K562 (cell line): ENCODE measurements at places on chromosomes 3 and 15. TPM values are rescaled to one million over a fixed set of nuclear protein-coding genes. Genes with fewer than 3 reads are reported as not detected.

- no peak for DNase-seq
These were observed 372.1 kb downstream of the MAGI1 start for GRCh38 chr3:65666448-65667091.

The GNAT1 gene
- not detected in 2 replicates for total RNA-seq

The PLCL2 gene
- total RNA-seq, result 0.18 and 0.20 TPM in 2 replicates

DNA sequence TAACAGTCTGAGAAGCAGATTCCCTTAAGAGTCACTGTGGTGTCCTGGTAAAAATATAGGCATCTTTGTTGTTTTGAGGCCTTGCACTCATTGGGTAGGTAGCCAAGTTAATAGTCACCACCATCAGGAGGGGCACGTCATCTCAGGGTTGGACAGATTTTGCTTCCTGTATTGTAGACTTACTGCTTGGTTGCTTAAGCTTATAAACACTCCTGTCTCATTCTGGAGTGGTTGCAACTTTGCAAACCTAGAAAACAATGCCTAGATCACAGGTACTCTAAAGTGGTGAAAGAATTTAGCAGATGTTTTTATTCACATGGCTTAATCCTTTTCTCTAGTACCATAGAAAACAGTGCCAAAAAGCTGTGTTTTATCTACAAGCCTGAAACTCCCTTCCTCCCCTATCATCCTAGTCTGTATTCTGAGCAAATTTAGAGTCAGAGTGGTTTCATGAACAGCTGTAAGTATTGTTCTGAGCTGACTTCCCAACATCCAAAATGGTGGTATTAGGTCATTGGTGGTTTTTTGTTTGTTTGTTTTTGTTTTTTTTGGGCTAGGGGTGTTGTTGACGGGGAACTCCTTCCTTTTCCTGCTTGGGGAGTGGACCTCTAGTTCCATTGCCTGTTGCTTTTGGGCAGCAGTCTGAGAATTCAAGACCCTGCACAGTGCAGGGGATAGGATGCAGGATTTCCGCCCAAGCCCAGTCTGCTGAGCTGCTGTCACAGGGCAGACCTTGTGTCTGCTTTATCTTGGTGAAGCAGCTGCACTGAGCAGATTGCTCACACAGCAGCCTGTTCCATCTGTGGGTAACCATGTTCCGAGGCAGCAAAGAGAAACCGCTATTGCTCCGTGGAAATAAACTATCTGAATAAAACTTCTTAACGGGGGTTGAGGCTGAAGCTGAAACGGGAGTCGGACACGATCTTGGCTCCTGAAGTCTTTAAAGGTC, 202.0 kb downstream of the AKAP13 start:
- peak; percentile 53 for DNase-seq

The PFN2 gene
- 0.49 and 0.86 TPM in 2 replicates for total RNA-seq

DNA sequence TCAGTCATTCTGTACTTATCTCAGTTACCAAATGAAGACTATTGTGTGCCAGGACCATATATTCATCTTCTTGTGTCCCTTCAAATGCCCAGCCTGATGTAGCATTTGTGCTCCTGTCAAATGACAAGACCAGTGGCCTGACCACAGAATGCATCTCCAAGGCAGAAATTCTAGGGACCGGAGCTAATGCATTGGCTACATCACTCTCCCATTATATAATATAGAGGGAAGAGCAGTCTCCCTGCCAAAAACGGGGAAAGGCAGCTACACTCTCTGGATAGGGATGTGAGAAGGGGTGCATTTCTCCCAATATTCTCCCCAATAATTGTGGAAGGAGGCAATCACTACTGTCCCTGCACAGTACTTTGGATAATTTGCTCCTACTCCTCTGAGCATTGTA, 312.0 kb downstream of the EPHB1 start:
- no peak for DNase-seq

GRCh38 chr3:30720586-30721313, 114.3 kb downstream of the TGFBR2 start:
- no peak for DNase-seq

- DNase-seq, result no peak
These were observed 47.4 kb upstream of the P3H2 start for GRCh38 chr3:190167936-190168680.

The SENP8 gene
- total RNA-seq, result 2.4 and 2.8 TPM in 2 replicates

DNA sequence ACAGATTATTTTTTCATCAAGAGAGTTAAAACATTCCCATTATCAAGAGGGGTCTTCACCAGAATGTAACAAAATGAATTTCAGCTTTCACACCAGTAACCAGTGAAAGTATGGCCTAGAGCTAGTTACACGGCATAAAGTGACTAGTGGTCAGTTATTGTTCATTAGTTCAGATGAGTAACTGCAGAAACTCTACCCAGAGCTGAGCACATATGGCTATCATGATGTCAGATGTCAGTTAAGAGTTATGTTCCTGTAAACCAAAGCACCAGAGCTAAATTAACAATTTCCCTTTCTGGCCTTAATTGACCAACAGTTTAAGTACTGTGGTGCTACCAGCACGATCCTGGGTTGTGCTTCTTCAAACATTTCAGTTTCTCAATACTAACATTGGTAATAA, 6.6 kb upstream of the MRPS25 start:
- DNase-seq, result no peak

DNA sequence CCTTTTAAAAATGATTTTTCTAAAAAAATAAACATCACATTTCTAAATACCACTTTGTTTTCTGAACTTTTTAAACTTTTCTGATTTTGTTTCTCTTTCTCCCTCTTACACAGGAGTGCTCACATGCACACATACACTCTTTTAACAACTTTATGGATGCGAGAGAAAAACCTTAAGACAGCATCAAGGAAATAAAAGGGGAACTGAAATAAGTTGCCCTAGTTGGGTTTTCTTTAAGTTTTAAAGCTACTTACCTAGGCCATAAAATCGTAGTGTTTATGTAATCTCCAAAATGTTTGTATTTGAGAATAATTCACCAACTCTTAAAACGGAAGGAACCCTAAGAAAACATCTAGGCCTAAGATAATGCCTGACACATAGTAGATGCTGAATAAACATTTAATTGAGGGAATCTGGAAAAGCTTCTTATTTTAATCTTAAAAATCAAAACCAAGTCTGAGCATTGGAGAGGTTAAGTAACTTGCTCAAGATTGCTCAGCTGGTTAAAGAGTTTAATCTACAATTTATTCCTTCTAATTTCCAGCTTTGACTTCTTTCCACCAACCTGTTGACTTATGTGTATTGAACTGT, 1.2 kb upstream of the BBX start:
- DNase-seq, result no peak

DNA sequence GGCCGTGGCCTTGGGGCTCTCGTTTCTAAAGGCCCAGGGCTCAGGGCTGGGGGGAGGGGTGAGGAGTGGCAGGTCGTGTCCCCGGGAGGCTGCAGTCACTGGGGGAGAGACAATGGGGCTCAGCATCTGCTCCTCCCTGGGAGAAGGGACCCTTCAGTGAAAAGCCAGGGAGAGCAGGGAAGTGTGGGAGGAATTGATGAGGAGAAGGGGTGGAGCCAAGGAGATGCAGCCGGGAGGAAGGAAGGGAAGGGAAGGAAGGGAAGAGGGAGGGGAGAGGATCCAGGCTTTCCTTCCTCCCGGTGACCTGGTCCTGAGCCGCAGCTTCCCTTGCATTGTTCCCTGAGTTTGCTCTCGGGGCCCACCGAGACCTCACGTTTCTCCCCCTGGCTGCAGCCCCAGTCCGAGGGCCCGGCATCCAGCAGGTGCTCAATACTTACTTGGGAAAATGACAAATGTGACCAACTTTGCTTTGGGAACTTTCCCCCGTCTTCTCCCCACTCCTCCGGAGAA, 1.4 kb upstream of the ZNF710 start:
- DNase-seq, result no peak

The CMTM8 gene
- total RNA-seq, result not detected in 2 replicates

DNA sequence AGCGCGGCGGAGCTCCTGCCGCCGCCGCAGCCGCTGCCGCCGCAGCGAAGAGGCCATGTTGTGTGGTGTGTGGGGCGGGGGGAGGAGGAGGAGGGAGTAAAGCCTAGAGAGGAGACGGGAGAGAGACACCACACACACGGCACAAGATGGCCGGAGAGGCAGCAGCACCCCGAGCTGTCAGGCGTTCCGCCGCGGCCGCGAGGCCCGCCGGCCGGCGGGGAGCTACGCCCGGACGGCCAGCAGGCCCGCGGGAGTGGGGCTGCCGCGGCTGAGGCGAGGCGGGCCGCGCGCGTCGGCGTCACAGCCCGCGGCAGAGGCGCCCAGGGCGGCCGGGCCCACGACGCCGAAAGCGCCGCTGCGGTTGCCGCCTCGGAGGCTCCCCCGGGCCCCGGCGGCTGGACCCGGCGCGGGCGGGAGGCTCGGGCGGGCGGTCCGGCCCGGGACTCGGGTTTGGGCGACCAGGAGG, 17.4 kb upstream of the CHD2 start:
- DNase-seq, result no peak

DNA sequence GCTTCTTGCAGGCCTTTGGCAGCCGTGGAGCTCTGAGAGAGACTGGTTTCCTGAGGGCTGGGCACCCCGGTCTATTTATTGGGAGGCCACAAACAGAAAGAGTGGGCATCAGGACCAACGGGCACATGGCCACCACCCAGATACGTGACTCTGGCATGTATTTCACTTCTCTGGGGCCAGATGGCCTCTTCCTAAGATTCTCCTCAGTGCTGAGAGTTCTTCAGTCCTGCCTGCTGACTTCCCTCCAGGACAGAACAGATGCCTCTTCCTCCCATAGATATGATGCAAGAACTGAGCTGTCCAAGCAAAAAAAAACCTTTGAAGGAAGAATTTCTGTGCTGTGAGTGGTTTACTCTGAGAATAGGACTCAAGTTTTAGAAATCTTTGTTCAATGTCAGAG, 107.7 kb downstream of the IGF2BP2 start:
- no peak for DNase-seq

GRCh38 chr15:36579792-36580431, 486 bp downstream of the CDIN1 start:
- DNase-seq, result no peak

DNA sequence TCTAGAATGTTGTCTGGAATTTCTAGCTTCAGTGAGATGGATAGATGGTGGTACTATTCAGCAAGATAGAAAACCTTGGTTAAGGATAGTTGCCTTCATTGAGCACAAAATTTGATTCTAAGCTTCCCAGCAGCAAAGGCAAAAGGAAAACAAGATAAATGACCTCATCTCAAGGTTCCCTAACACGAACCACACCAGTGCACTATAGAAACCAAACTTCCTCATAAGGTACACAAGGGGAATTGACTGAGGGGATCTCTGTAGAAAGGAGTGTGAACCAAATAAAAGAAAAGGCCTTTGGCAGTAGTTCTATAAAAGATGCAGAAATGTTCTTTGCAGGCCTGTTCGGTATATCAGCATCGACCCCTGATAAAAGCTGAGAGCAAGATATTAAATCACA, 288.9 kb downstream of the SHQ1 start:
- no peak for DNase-seq

DNA sequence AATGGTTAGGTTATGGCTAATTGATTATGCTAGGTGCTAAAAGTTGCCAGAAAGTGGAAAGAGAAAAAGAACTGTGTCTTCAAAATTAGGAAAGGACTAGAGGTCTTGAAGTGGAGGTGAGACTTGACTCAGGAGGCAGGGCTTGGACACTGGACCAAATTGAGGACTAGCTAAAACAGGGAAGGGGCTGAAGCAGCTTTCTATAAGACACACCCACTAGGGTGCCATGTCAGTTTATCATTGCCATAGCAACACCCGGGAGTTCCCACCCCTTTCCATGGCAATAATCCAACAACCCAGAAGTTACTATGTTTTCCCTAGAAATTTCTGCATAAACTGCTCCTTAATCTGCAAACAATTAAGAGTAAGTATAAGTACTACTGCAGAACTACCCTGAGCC, 42.9 kb upstream of the MITF start:
- no peak for DNase-seq

The SH2D7 gene
- total RNA-seq, result not detected in 2 replicates

GRCh38 chr3:98388147-98388546, 2.3 kb upstream of the OR5K3 start:
- no peak for DNase-seq

DNA sequence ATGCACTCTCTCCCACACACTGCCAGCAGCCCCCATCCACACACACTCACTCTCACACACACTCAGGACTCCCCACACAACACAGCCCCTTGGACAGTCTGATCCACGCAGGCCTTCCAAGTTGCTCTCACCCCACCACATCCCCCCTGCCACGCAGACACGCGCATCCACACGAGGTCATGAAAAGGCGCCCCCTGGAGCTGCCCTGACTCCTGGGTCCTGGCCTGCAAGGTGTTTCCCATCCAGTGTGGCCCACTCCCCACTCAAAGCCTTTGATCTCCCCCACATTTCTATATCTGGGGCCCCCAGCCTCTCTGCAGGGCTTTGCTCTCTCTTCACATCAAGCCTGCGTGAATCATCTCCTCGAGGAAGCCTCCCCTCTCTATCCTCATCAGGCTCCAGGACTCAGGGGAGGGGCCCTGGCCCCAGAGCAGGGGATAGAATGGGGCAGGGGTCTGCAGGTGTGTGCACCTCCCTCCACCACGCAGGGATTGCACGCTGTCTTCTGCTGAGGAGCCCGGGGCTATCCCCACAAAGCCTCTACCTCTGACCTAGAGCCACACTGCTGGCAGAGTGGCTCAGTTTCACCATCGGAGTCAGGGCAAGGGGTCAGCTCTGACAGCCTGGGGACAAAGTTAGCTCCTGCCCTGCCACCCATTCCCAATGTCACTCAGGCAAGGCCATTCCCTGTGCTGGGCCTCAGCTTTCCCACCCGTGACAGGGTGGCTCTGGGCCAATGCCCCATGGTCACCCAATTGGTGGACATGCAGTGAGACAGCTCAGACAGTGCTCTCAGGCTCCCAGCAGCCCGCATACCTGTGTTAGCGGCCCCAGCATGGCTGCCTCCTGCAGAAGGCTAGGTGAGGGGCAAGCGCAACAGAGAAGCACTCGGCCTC, 6.4 kb downstream of the MYL3 start:
- DNase-seq, result no peak

DNA sequence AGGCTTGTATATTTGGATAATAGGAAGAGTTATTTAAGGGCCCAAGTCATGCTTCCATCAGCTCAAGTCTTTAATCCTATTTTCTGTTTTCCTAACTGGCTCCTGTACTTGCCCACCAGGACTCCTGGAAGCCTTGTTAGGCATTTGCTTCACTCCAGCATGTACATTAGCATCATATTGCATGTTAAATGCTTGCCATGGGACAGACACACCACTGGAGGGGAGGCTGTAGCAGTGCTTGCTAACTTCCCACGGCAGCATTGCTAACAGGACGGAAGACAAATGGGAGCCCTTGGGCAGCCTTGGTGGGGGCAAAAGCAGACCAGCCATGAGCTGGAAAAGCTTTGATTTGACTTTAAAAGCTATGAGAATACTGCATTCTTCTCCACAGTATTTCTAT, 6.1 kb downstream of the TMOD2 start:
- no peak for DNase-seq

DNA sequence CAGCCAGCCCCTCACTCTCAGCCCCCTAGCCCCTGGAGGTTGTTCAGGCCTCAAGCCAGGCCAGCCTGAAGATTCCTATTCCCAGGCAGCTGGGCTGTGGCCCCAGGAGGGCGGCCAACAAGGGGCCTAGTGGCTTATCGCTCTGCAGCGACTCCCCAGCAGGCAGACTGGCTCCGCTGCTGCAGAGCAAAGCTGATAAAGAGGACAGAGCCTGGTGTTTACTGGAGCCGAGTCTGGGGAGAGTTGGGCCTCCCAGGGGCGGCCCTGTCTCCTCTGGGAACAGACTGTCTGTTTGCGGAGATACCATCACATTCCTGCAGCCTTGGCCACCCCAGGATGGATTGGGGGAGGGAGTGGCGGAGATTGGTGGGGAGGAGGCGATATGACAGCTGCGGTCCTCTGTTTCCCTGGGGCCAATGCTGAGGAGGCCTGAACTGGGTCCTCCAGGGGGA, 22.4 kb upstream of the SMAD6 start:
- peak; percentile 92 for DNase-seq

- DNase-seq, result no peak
These were observed 249.7 kb upstream of the MCTP2 start for GRCh38 chr15:93981706-93982105.

- DNase-seq, result no peak
These were observed 36.7 kb downstream of the FOXP1 start for GRCh38 chr3:71546821-71547220.
